EH (cell line): ENCODE measurements at places on chromosomes 3 and 15.

- DNase-seq, result peak; percentile 28
Measured at GRCh38 chr3:160374472-160374871, 24.6 kb downstream of the IFT80 start.

DNA sequence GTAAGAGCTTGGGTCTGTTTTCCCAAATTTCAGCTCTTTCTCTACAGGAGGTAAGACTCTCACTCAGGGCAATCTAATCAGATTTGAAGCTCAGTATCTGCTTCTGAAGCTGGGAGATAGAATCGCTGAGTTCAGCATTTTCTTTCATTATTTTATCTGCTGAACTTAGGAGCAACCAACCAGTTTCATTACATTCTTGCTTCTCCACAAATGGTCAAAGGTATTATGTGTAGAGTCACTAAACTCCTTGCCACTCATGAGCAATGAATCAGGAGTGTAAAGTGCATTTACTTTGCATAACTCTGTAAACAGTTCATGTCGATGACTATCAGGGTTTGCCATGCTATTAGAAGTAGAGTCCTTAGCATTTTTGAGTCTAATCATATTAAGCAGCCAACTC, 249.4 kb downstream of the CHL1 start:
- DNase-seq, result no peak

DNA sequence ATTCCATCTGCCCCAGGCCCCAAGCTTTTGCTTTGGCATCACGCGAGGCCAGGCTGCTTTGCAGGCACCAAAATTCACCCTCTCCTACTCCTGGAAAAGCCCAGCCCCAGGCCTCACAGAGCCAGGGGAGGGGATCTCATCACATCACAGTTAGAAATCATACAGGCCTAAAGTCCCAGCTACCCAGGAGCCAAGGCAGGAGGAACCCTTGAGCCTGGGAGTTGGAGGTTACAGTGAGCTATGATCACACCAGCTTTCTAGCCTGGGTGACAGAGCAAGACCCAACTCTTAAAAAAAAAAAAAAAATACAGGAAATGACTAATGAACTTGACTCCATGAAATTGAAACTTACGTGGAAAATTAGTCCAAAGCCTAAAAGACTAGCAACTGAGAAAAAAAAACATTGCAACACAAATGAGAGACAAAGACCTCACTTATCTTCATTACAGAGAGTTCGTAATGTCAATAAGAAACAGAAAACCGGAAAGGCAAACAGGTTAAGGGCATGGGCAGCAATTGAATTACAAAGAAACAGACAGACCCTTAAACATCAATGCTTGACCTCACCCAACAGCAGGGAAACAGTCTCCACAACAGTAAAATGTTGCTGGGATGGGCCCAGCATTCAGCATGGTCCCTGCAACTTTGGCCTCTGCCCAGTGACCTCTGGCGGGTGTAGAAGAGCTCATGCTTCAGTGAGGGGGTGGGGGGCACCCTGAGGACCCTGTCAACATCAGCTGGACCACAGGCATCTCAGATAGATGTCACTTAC, 151.5 kb downstream of the LRRK1 start:
- DNase-seq, result peak; percentile 91

GRCh38 chr3:36520241-36521006, 140.1 kb downstream of the STAC start:
- DNase-seq, result no peak

- no peak for DNase-seq
Measured at GRCh38 chr15:51067510-51067909, 27.2 kb downstream of the TNFAIP8L3 start.

GRCh38 chr3:132134611-132135010, 99.8 kb upstream of the CPNE4 start:
- DNase-seq, result peak; percentile 91

DNA sequence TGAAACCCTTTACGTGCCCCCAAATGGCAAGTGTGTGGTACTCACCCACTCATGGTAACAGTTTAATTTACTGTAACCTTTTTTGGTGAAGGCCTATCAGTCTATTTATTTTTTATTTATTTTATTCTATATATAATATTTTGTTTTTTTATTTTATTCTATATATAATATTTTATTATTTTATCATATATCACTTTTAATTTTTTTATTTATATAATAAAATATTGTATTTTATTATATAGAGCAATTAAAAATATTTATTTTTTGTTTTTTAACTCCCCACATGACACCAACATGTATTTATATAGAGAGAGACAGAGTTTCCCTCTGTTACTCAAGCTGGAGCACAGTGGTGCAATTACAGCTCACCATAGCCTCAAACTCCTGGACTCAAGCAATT, 41.4 kb downstream of the SLC28A1 start:
- DNase-seq, result no peak

DNA sequence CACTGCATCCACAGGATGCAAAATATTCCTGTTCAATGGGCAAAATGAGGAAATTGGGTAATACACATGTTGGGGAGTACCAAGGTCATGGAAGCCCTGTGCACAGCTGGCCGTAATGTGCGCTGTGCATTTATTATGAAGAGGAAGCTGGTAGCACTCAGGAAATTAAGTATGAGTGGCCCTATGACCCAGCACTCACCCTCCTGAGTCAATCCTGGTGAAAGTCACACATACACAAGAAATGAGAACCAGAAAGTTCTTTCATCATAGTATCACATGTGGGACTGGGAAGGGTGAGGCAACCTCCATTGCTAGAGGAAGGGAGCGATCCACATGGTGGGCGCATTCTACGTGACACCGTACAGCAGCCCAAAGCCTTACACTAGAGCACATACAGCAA, 11.4 kb upstream of the PRR20G start:
- DNase-seq, result no peak

GRCh38 chr15:41031232-41032078, 78.2 kb downstream of the CHAC1 start:
- DNase-seq, result peak; percentile 19

- no peak for DNase-seq
Measured at GRCh38 chr3:127412578-127413317, 124.9 kb upstream of the PRR20G start.

- DNase-seq, result peak; percentile 93
Measured at GRCh38 chr3:153138276-153139210, 23.5 kb upstream of the RAP2B start.

DNA sequence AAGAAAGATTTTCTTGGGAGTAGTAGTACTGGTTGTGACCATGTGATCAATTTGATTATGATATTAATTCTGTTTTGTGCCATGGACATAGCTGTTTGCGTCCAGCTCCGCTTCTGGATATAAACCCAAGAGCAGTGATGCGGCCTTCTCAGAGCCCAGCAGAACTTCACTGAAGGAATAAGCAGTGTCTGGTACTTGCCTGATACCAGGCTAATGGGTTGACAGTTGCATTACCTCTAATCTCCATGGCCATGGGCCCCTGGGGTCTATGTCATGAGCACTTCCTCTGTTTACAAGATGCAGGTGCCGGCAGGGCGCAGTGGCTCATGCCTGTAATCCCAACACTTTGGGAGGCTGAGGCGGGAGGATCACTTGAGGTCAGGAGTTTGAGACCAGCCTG, 36.3 kb upstream of the RAB6B start:
- DNase-seq, result no peak

DNA sequence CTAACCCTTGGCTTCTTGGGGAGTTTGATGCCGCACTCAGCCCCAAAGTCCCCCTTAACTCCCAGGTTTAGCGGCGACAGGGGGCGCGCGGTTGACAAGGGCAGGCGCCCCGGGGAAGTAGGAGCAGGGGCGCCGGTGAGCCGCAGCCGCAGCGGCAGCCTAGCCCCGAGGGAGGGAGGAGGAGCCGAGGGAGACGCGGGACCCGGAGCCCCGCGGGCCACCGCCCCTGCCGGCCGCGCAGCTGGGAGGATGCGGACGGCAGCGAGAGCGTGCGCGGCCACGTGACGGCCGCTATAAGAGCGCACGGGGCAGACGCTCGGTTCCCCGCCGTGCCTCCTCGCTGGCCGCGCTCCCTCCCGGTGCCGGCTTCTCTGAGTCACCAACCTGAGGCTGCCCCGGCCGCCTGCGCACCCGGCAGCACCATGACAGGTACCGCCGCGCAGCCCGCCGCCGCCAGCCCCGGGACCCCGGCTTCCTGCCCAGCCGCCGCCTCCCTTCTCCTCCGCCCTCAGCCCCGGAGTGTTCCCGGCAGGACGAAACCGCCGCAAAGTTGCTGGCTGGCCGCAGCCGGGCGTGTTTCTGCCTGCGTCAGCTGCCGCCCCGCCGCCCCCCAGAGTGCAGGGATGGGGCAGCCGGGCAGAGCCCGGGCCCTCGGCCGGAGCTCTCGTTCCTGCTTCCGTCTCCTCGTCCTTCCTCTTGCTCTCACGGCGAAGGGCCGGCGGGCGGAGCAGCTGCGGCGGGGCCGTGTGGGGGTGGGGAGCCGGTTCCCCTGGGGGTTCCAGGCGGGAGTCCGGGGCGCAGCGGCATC, at the start of gene GYG1:
Gene GYG1, plus strand, starts transcription at position 322 of the 808 bp plus-strand sequence. Its CDS starts 101 bp downstream, at position 423.
- DNase-seq, result peak; percentile 86

DNA sequence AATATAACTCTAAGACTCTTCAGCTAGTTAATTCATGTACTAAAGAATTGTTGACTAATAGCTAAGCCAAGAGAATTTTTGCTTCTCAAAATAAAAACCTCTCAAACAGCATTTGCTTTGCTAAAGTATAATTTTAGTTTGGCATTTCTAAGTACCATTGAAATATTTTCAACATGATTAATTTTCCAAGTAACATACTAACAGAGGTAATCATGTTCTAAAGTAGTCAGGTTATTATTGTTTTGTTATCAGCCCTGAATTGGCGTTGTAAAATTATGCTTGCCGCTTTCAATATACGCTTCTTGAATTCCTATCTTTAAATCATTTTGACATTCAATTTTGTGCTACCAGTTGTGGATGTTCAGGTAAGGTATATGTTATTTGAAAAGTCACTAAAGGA, 134.3 kb downstream of the CNTN6 start:
- no peak for DNase-seq

DNA sequence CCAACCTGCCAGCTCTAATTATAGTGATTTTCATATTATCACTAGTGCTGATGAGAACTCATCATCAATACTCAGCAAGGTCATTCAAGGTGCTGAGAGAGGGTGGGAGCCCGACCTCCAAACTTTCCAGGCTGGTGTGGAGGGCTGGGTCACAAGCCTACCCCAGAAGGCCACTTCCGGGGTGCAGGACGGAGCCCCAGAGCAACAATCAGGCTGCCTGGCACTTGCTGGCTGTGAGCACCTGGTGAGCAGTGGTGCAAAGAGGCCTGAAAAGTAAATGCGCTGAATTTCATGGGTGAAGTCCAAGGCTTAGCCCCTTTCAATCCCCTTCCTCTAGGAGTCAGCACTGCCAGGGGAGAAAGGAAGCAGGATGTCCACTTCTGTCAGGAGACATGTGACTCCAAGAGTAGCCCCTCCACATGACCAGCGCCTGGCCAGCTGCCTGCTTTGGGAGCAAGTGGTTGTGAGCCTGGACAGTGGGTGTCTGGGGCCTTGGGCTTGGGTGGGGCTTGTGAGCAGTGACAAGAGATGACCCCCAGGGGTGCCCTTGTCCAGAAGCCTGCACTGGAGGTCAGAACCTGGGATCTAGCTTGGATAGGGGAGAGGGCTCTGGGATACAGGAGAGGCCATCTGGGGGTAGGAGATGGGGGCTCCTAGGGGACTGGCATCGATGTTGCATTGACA, 165.0 kb upstream of the TLE3 start:
- no peak for DNase-seq

DNA sequence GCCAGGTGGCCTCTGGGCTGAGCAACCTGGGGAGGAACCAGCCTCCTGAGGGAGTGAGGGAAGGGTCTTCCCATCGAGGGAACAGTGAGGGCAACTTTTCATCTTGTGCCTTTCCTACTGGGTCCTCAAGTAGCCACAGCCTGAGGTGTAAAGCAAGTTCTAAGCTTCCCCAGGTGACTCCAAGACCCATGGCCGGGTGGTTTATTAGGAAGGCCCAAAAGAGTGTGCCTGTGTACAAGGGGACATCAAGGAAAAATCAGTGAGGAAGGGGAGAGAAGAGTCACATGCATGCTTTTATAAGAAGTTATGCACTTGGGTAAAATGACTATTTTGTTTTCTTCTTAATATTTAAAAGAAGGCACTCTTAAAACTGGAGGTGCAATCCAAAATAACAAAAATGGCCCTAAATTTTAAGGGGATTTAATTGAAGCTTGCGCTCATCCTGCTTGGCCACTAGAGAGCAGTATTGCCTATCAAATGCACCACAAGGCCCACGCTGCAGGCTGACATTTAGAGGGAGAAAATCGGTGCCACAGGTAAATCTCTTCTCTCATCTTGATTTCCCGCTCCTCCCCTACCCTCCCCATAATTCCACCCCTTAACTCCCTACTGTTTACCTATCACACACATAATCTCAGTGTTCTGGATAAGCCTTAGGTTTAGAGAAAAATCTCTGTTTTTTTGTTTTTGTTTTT, 6.7 kb downstream of the NANOGP8 start:
- DNase-seq, result peak; percentile 64

- no peak for DNase-seq
Measured at GRCh38 chr3:177367788-177368187, 170.5 kb upstream of the TBL1XR1 start.

DNA sequence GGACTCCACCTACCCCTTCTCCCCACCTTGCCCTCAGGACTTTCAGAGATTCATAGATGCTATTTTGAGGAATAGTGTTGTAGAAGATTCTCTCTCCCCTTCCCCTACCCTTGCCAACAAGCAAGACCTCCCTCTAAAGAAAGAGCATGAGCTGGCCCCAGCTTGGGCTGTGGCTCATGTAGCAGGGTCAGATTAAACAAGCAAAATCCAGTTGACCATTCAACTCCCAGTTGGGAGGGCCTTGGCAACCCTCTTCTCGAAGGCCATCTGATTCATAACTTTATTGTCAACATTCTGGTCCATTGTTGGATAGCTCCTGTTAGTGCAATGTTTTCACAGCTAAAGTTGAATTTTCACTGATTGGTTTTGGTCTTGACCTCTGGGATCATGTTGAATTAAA, 41.1 kb downstream of the TNFAIP8L3 start:
- DNase-seq, result no peak

- no peak for DNase-seq
Measured at GRCh38 chr3:186646841-186647240, 6.6 kb downstream of the FETUB start.

- DNase-seq, result peak; percentile 81
Measured at GRCh38 chr15:39599871-39600270, 19.0 kb downstream of the THBS1 start.

GRCh38 chr15:40470423-40471104, at the start of gene CHST14:
TSS of gene CHST14 (plus strand) at chr15:40470984. CDS start at chr15:40471214, 230 bp downstream.
- DNase-seq, result peak; percentile 58

- no peak for DNase-seq
Measured at GRCh38 chr3:195039180-195039843, 231.6 kb downstream of the XXYLT1 start.

GRCh38 chr3:116734243-116734642, 24.7 kb downstream of the TUSC7 start:
- DNase-seq, result no peak

GRCh38 chr15:82552861-82553260, 12.6 kb upstream of the RPS17 start:
- no peak for DNase-seq

DNA sequence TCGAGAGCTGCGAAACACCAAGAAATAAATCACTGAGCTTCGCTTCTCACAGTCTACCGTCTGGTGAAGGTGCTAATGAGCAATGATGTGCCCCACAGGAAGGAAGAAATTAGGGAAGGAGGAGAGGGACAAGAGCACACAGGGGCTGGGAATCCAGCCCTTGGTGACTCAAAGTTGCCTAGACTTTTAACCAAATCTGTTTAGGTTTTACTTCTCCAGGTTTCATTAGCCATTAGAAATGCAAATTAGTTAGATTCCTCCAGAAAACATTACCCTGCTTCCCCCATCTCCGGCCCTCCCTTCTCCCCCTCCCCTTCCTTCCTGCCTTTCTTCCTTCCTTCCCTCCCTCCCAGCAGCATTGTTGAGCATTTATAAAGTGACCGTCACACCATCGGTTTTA, 59.3 kb upstream of the UBE2E1 start:
- no peak for DNase-seq
